ENCODE measurements at places on chromosomes 7 and 10.

GRCh38 chr10:37733822-37734221, 123.6 kb downstream of the ZNF248 start:
- DNase-seq, result no peak

DNA sequence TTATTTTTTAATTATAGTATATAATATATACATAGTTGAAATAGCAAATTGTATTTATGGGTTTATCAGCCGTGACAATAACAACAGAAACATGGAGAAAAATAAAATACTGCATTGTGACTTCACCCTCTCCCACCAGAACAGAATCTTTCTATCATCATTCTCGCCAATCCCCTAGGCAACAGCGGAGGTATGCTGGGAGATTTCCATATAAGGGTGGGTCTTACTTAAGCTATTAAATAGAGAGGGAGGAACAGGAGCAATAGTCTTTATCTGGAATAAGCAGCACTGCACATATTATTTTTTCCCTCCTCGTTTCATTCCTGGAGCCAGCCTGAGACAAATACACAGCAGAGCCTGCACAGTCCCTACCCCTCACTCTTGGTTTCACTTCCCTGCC, 1214.9 kb downstream of the XPNPEP1 start:
- no peak for DNase-seq

GRCh38 chr10:106980495-106981451, 183.7 kb downstream of the SORCS1 start:
- DNase-seq, result no peak

GRCh38 chr7:20828947-20829346, 42.3 kb upstream of the SP8 start:
- no peak for DNase-seq

GRCh38 chr10:93218386-93218785, 144.7 kb downstream of the CYP26A1 start:
- no peak for DNase-seq

Measured in amniotic epithelial cell (primary cell).